ENCODE measurements at places on chromosomes 12 and 14. TPM values are rescaled to one million over a fixed set of nuclear protein-coding genes. Genes with fewer than 3 reads are reported as not detected.

Gene FAIM2
- 9.6 TPM for total RNA-seq

Gene PMCH
- total RNA-seq: not detected

Gene FAM90A1
- 0.21 TPM for total RNA-seq

Gene MLF2
- total RNA-seq: 408 TPM

Gene TMTC2
- 12.0 TPM for total RNA-seq

Gene RHEBL1
- total RNA-seq: not detected

Gene JDP2
- total RNA-seq: 66.6 TPM

Data from uterus (tissue), 4 donors.